Germinal center (tissue), 1 donor: ENCODE measurements at places on chromosomes 2 and 18.

DNA sequence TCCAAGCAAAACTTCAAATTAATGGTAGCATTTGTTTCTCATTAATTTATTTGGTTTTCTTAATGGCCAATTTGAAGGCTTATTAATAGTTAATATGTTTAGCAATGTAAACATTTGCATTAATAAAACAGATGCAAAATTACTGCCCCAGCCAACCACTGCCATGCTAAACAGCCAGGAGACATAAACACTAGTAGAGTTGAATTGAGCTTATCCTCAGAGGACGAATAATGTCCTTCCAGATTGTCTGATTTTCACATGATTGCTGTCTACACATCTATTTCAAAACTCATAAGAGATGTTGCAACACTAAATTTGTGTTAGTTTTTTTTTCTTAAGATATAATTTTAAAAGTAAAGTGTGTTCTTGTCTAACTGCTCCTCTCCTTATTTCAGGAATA, 128.5 kb downstream of the DCC start:
- DNase-seq, result no peak

- DNase-seq, result no peak
These were observed 437.6 kb downstream of the NCKAP5 start for GRCh38 chr2:133130548-133131246.

- no peak for DNase-seq
These were observed 66.8 kb downstream of the GBX2 start for GRCh38 chr2:236101311-236101950.

- peak; percentile 19 for DNase-seq
These were observed 35.0 kb downstream of the RTN4 start for GRCh38 chr2:55014962-55015939.

DNA sequence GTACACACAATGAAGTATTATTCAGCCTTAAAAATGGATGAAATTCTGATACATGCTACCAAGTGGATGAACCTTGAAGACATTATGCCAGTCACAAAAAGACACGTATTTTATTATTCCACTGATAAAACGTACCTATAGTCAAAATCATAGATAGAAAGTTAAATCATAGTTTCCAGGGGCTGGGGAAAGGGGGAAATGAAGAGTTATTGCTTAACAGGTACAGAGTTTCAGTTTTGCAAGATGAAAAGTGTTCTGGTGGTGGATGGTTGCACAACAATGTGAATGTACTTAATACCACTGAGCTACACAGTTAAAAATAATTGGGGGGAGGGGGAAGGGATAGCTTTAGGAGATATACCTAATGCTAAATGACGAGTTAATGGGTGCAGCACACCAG, 279.0 kb upstream of the STON1 start:
- no peak for DNase-seq
